ENCODE measurements at places on chromosomes 5 and 9. TPM values are rescaled to one million over a fixed set of nuclear protein-coding genes. Genes with fewer than 3 reads are reported as not detected.
A peak's percentile ranks its signal among the peaks of the same experiment; 100 is the strongest.

CACFD1 gene
- 15.0 TPM for total RNA-seq

HSD17B3 gene
- total RNA-seq, result 0.67 TPM

IGIP gene
- 17.3 TPM for total RNA-seq

PITX1 gene
- total RNA-seq, result 0.15 TPM

DNA sequence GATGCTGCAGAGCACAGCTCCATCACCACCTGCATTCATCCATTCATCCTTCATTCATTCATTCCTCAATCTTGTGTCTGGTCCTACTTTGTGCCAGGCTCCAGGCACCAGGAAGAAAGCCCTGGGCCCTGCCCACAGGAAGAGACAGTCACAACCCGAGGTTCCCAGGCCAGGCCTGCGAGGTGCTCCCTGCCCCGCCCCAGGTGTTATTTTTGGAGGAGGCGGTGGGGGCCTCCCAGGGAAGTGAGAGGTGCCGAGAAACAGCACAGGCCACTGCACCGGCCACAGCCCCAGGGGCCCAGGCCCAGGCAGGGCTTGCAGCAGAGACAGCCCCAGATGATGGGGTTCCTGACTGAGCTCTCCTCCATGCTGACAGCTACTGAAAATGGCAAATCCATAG lies 33.4 kb downstream of the VAV2 start:
- no peak for DNase-seq

- no peak for DNase-seq
Measured at GRCh38 chr5:179195561-179196404, 135.6 kb downstream of the ZNF354C start.

- peak; percentile 86 for DNase-seq
Measured at GRCh38 chr5:2038321-2039179, 155.8 kb upstream of the IRX4 start.

- DNase-seq, result no peak
Measured at GRCh38 chr9:120717176-120717575, 2.9 kb upstream of the MEGF9 start.

- no peak for DNase-seq
Measured at GRCh38 chr9:34496149-34496712, 26.6 kb downstream of the ENHO start.

DNA sequence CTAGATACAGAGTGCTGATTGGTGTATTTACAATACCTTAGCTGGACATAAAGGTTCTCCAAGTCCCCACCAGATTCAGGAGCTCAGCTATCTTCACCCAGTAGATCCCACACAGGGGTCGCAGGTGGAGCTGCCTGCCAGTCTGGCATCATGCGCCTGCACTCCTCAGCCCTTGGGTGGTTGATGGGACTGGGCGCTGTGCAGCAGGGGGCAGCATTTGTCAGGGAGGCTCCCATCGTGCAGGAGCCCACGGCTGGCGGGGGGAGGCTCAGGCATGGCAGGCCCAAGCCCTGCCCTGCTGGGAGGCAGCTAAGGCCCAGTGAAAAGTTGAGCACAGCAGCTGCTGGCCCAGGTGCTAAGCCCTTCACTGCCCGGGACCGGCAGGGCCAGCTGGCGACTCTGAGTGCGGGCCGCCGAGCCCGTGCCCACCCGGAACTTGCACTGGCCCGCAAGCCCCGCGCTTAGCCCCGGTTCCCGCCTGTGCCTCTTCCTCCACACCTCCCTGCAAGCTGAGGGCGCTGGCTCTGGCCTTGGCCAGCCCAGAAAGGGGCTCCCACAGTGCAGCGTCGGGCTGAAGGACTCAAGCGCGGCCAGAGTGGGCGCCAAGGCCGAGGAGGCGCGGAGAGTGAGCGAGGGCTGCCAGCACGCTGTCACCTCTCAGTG lies 314.1 kb upstream of the ATP10B start:
- no peak for DNase-seq

DNA sequence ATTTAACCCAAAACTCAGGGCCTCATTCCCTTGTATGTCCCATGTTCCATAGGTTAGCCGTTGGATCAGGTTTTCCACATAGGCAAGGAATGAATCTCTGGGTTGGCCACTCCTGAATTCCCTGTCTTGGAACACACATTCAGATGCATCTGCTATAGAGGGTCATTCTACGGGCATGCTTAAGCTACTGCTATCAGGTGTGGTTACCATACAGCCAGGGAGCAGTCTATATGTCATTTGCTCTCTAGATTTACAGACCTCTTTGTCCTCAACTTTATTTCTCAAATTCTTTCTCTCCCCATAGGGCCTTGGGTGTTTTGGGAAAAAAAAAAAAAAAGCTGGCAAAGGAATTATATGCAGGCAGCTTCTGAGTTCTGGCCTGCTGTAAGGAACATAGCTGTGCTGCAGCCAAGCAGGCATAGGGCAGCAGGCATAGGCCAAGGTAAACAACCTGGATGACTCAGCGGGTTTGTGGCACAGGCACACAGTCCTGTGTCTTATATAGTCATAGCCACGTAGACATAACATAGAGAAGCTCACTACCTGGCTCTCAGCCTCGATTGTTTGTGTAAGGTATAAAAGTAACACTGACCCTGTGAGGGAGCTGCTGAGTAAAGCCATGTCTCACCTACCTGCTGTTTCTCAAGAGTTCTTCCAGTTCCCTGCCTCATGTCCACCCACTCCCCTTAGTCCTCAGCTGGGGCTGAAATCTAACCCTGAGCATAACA lies 141.5 kb downstream of the OSTF1 start:
- DNase-seq, result no peak

GRCh38 chr5:79508354-79508753 lies 5.6 kb downstream of the HOMER1 start:
- no peak for DNase-seq

Measured in ovary (tissue), 10 donors.